Left colon (tissue), 2 donors: ENCODE measurements at places on chromosomes 5 and 9. TPM values are rescaled to one million over a fixed set of nuclear protein-coding genes. Genes with fewer than 3 reads are reported as not detected.

Gene SH3RF2
- 62.9 TPM for total RNA-seq

Gene SAXO1
- not detected for total RNA-seq

Gene PGM5
- 56.8 TPM for total RNA-seq

Gene SEC61B
- total RNA-seq: 102 TPM

Gene HOMER1
- total RNA-seq: 3.1 TPM

Gene PCDHA7
- 0.17 TPM for total RNA-seq

Gene GZMA
- 3.9 TPM for total RNA-seq

Gene TIMD4
- 2.5 TPM for total RNA-seq

Gene SH3PXD2B
- total RNA-seq: 12.6 TPM
